NCI-H526 (cell line): ENCODE measurements at places on chromosomes 12 and 14.

GRCh38 chr14:91851563-91851962 lies 15.8 kb downstream of the TC2N start:
- no peak for DNase-seq

DNA sequence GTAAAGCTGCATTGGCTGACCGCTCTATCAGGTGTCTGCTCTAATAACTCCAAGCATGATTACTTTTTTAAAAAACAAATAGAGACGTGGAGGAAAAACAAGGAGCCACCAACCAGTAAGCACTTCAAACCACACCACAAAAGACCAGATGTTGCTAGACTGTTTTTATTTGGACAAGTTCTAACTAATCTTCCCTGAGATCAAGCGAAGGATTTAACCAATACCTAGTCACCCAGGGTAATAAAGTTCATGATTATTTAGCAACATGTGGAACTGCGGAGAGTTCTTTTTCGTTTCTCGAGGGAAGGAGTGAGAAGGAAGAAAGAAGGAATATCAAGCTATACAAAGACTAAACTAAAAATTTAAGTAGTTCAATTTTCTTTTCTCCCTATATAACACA lies 288.1 kb downstream of the DUSP6 start:
- no peak for DNase-seq

DNA sequence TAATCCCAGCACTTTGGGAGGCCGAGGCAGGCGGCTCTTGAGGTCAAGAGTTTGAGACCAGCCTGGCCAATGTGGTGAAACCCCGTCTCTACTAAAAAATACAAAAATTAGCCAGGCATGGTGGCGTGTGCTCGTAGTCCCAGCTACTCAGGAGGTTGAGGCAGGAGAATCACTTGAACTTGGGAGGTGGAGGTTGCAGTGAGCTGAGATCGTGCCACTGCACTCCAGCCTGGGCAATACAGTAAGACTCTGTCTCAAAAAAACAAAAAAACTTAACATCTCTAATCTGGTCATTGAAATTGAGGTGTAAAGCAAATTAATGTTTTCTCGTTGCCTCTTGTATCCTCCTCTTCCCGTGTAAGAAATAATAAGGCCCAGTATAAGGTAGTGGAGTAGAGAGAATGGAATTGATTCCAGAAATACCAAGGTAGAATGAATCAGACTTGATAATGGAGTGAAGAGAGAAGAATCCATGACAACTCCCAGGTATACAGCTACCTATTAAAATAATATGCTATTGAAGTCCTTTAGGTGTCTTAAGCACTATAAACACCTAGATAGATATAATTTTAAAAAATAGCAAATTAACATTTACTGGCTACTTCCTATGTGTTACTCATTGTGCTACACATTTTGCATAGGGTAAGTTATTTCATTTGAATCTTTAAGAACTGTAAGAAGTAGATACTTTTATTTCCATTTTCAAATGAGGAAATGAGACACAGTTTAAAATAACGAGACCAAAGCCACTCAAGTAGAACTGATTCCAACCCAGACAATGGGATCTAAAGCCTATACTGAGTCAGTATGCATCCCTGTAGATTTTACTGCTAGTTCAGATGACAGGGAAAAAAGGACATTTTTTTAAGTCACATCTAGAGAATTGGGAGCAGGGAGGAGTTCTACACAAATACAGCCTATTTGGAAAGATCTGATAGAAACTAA lies 23.2 kb downstream of the RAP1B start:
- DNase-seq, result peak; percentile 18

DNA sequence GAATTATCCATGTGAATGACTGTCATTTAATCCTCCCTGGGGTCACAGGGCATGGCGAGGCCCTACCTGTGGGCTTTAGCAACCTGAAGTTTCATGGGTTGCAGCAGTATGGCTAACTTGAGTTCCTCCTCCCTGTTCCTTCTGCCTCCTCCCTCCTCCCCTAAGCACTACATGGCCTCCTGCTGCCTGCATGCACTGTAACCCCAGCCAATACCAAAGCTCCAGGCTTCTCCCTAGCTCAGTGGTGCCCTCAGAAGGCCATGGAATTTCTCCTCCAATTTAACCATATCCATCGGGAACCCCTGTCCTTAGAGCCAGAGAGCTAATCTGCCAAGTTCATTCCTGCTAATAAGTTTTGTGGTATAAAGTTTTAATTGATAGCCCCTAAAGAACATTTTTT lies 95.1 kb downstream of the NT5DC3 start:
- DNase-seq, result no peak

- no peak for DNase-seq
These were observed 5.6 kb downstream of the DACT1 start for GRCh38 chr14:58643366-58643765.

GRCh38 chr12:65631621-65632111 lies 192.6 kb upstream of the HMGA2 start:
- no peak for DNase-seq

- DNase-seq, result no peak
These were observed 135.5 kb upstream of the PZP start for GRCh38 chr12:9343731-9344130.

- DNase-seq, result no peak
These were observed 6.9 kb upstream of the SLC7A7 start for GRCh38 chr14:22822016-22822570.
